Thoracic aorta (tissue), 2 donors: ENCODE measurements at places on chromosomes 2 and 18. TPM values are rescaled to one million over a fixed set of nuclear protein-coding genes. Genes with fewer than 3 reads are reported as not detected.

TBR1 gene
- not detected for total RNA-seq

RIT2 gene
- total RNA-seq, result not detected

CXCR4 gene
- 26.3 TPM for total RNA-seq

DPP10 gene
- not detected for total RNA-seq

ASB18 gene
- total RNA-seq, result not detected

ZNG1B gene
- 34.1 TPM for total RNA-seq

GCG gene
- total RNA-seq, result not detected

CRYGD gene
- not detected for total RNA-seq

C1GALT1C1L gene
- total RNA-seq, result 0.95 TPM

CD8B gene
- 1.5 TPM for total RNA-seq

PSMA8 gene
- not detected for total RNA-seq

PAX3 gene
- total RNA-seq, result not detected

FEV gene
- not detected for total RNA-seq

ANKZF1 gene
- total RNA-seq, result 69.7 TPM

ALKAL2 gene
- 11.3 TPM for total RNA-seq

ST8SIA5 gene
- 0.14 TPM for total RNA-seq

SERPINB11 gene
- not detected for total RNA-seq

OR6B2 gene
- not detected for total RNA-seq

PTPRN gene
- not detected for total RNA-seq

MC4R gene
- not detected for total RNA-seq

KCNG2 gene
- total RNA-seq, result 1.5 TPM

CHRNG gene
- not detected for total RNA-seq

HSBP1L1 gene
- total RNA-seq, result 11.6 TPM

ZSCAN30 gene
- 45.8 TPM for total RNA-seq

CRYGC gene
- total RNA-seq, result not detected

EHBP1 gene
- total RNA-seq, result 28.4 TPM

TOGARAM2 gene
- total RNA-seq, result 2.4 TPM

DCDC2C gene
- 6.6 TPM for total RNA-seq

ZNF521 gene
- total RNA-seq, result 17.2 TPM

TMEFF2 gene
- 0.21 TPM for total RNA-seq

OTX1 gene
- not detected for total RNA-seq

B3GNT7 gene
- total RNA-seq, result 11.4 TPM

UGT1A8 gene
- not detected for total RNA-seq

EHD3 gene
- 61.6 TPM for total RNA-seq

SLC38A11 gene
- total RNA-seq, result 0.85 TPM

GNLY gene
- 1.5 TPM for total RNA-seq

TCF23 gene
- total RNA-seq, result not detected
